Lower leg skin (tissue), 4 donors: ENCODE measurements at places on chromosomes 5 and 9. TPM values are rescaled to one million over a fixed set of nuclear protein-coding genes. Genes with fewer than 3 reads are reported as not detected.

The NPR3 gene
- 13.4 TPM for total RNA-seq

The PCDHGB3 gene
- 7.9 TPM for total RNA-seq

The RNF183 gene
- total RNA-seq, result not detected

The IFNA2 gene
- total RNA-seq, result not detected

The SLC25A2 gene
- 0.66 TPM for total RNA-seq

The LCP2 gene
- 5.7 TPM for total RNA-seq

The FABP6 gene
- total RNA-seq, result not detected

The PIP5K1B gene
- 0.42 TPM for total RNA-seq

The IGIP gene
- total RNA-seq, result 10.4 TPM

The CCNO gene
- 6.2 TPM for total RNA-seq

The GFI1B gene
- not detected for total RNA-seq

The GRIN3A gene
- total RNA-seq, result not detected
